ENCODE measurements at places on chromosomes 6 and 20.

- DNase-seq, result peak; percentile 65
These were observed 3.0 kb upstream of the DLGAP4 start for GRCh38 chr20:36303020-36303595.

- no peak for DNase-seq
These were observed 499.2 kb upstream of the CDH4 start for GRCh38 chr20:60752741-60753420.

GRCh38 chr6:118844915-118845314 is 49.0 kb upstream of the ASF1A start:
- no peak for DNase-seq

DNA sequence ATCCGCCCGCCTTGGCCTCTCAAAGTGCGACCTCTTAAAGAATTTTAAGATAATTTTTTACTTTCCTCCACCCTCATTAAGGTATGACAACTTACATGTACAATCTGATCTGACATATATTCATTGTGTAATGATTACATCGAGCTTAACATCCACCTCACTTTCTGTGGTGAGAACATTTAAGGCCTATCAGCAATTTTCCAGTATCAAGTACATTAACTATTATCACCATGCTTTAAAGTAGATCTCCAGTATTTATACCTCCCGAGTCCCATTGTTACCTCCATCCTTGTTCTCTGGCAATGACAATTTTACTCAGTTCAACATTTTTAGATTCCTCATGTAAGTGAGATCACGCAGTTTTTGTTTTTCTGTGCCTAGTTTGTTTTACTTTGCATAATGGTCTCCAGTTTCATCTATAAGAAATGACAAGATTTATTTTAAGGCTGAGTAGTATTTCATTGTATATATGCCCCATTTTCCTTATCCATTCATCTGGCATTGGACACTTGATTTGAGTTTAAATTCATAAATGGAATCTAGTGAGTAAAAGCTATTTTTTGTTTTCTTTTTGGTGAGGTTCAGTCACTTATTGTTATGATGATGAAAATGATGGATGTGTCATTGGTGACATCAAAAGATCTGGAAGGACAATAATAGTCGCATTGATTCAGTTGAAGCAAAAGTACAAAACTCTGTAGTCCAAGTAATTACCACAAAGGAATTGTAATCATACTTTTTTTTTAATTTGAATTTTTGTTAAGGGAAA is 87.0 kb downstream of the OR2B2 start:
- DNase-seq, result no peak

DNA sequence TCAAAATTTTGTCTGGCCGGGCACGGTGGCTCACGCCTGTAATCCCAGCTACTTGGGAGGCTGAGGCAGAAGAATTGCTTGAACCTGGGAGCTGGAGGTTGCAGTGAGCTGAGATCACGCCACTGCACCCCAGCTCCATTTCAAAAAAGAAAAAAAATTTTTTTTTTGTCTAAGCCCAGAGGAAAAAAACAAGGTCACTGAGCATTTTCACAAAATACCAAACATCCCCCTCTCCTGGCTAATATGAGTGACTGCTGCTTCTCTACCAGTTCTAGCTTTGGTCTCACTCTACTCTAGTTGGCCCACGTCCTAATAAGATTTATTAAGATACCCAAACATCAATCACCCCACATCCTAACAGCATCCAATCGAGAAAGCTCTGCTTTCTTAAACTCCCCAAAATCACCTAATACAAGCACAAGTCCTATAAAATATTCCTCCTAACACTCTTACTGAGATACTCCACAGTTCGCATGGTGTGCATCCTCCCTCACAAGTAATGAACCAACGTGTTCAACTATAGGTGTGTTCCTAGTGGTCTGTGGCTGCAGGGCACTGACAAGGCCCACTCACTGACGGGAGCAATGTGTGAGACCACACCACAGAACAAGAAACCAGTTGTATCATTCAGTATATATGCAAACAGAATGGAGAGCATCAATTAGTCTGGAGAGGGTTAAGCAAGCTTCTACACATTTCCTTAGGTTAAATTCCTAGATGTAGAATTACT is 64.2 kb downstream of the FKBP5 start:
- DNase-seq, result peak; percentile 26

- DNase-seq, result no peak
These were observed 1.3 kb upstream of the FOXF2 start for GRCh38 chr6:1387876-1388629.

- DNase-seq, result peak; percentile 32
These were observed 3.1 kb downstream of the PPP1R18 start for GRCh38 chr6:30683183-30683979.

- no peak for DNase-seq
These were observed 46.2 kb downstream of the HLA-C start for GRCh38 chr6:31225735-31226134.

- no peak for DNase-seq
These were observed 52.7 kb upstream of the ELMO2 start for GRCh38 chr20:46458866-46459750.

- DNase-seq, result peak; percentile 23
These were observed 83.3 kb downstream of the DCDC2 start for GRCh38 chr6:24274441-24275083.

GRCh38 chr20:14454296-14454695 is 116.9 kb upstream of the FLRT3 start:
- DNase-seq, result no peak

GRCh38 chr20:4135385-4136077 is 120.2 kb upstream of the RNF24 start:
- peak; percentile 69 for DNase-seq

- DNase-seq, result peak; percentile 42
These were observed 7.5 kb downstream of the APMAP start for GRCh38 chr20:24984961-24985640.

- peak; percentile 46 for DNase-seq
These were observed 1.5 kb downstream of the DEK start for GRCh38 chr6:18262702-18263417.

DNA sequence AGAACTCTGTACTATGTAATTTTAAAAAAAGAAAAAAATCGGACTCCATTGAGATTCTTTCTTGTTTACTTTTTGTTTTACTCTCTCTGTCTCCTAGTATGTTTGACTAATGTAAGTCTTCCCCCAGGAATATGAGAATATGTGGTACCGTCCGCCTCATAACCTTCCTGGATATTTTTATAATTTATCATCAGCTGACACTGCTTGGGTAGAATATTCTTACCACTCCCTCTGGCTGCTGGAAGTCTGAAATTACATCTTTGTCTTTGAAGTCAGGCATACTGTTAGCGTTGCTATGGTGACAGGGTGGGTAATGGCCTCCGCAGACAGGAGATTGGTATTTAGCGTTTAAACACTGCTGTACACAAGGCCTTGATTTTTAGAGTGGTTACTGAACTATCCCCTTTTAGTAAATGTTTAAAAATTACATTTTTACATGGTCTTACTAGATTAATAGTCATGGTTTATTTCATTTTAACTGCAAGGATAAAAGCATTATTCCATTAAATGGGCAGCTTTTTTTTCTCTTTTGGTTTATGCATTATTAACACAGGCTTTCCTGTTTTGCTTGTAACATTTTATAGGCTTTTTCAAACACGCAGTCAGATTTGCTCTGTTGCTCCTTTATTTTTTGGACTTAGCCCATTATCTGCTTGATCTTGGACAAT is 176.4 kb downstream of the ARID1B start:
- peak; percentile 31 for DNase-seq

- peak; percentile 72 for DNase-seq
These were observed 140.1 kb downstream of the QKI start for GRCh38 chr6:163554663-163555062.

DNA sequence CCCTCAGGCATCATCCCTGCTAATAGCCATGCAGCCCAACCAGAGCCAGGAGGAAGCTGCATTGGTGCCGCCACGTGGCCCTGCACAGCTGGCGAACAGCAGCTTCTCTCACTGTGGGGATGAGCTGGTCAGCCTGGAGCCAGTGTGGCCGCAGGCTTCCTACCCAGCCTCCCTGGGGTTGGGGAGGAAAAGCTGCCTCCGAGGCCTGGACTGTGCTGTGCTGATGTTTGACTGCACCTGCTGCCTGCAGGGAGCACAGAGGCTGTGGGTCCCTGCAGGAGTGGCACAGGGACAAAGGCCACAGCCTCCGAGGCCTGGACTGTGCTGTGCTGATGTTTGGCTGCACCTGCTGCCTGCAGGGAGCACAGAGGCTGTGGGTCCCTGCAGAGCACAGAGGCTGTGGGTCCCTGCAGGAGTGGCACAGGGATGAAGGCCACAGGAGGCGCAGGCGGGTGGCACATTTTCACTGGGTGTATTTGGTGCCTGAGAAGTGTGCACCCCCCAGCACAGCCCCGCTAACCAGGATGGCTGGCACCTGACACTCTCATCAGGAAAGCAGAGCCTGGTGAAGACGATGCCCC is 83.9 kb downstream of the DLL1 start:
- no peak for DNase-seq

DNA sequence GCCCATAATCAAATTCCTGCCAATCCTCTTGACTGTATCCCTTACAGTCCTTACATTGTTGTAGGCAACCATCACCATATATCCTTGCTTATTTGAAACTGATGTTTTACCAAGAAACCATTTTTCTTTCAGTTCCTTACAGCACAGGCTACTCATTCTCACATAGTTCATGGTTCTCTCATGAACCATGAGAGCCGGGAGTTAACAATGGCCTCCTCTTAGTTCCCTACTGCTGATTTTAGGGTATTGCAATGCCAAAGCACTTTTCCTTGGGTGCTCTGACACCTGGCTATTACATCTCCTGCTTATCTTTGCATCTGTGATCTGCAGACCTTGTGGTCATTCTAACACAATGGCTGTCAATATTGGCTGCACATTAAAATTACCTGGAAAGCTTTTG is 133.4 kb downstream of the MYB start:
- peak; percentile 36 for DNase-seq

GRCh38 chr6:1039746-1040145 is 272.2 kb upstream of the FOXQ1 start:
- DNase-seq, result no peak

GRCh38 chr6:83381949-83382348 is 48.9 kb downstream of the ME1 start:
- DNase-seq, result no peak

DNA sequence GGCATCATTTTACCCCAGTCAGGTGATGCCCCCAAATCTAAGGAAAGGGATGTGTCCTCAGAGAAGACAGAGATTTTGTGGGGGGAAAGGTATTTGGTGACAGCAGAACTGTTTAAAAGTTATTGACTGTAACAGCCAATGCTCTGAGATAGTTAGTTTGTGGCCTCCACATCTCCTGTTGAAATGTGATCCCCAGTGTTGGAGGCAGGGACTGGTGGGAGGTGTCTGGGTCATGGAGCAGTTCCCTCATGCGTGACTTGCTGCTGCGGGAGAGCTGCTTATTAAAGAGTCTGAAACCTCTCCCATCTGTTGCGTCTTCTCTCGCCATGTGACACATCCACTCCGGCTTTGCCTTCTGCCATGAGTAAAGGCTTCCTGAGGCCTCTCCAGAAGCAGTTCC is 282.8 kb upstream of the FOXQ1 start:
- DNase-seq, result no peak

- DNase-seq, result no peak
These were observed 1937.7 kb upstream of the DEFB115 start for GRCh38 chr20:29319725-29320124.

- DNase-seq, result no peak
These were observed 228.7 kb downstream of the GJA1 start for GRCh38 chr6:121664158-121664557.

- peak; percentile 97 for DNase-seq
These were observed at the start of gene SERPINB1 for GRCh38 chr6:2841264-2842138. TSS of gene SERPINB1 (minus strand) at chr6:2841863. CDS start at chr6:2840586, 1,277 bp downstream.

GRCh38 chr6:24743265-24743943 is 24.4 kb upstream of the C6orf62 start:
- peak; percentile 78 for DNase-seq

DNA sequence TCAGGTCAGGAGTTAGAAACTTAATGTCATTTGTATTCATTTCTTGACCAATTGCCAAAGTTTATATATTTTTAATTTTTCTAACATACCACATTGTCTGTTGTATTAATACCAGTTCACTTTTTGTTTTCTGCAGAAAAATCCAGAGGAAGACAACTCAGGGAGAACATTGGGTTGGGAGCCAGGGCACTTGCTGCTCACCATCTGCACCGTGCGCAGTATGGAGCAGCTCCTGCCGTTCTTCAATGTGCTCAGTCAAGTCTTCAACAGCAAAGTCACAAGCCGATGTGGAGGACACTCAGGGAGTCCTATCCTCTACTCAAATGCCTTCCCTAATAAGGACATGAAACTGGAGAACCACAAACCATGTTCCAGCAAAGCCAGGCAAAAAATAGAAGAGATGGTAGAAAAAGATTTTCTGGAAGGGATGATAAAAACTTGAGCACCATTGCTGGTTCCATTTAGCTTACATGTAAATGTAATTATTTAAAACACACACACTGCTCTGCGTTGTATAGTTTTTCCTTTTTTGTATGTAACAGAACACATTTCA is 25.3 kb downstream of the PGM3 start:
- DNase-seq, result no peak

DNA sequence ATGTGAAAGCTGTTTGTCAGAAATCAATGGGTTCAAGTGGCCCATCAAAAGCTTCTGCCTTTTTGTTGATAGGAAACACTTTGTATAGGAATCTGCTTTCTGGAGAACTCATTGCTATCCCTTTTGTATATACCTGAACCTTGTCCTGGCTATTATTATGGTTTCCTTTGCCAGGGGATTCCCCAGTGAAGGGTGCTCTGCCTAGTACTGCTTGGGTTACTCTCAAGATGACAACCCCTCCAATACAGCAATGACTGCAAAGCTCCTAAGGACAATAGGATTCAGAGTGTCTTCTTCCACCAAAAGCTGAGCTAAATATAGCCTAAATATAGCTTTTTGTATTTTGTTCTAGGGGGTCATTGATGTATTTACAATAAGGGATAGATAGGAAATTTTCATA is 54.0 kb upstream of the PTPRK start:
- no peak for DNase-seq

DNA sequence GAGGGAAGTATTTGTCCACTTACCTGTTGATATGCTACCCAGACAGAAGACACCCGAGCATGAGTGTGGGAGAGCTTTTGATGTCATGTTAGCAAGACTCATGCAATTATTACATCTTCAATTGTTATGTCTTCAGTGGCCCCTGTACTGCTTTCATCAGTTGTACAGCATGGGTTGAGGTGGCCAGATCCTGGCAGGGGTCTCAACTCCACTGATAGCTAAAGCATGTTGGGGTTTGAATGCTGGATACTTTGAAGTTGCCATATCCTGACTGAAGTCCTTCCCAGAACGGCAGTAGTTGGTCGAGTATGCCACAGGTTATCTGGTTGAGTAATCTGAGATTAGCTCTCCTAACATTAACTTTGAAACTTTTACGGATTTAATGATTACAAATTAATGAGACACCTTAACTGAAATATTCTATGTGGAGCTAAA is 46.7 kb downstream of the LRRN4 start:
- peak; percentile 39 for DNase-seq

All from NB4 (cell line).